Osteocyte (in vitro differentiated cells): ENCODE measurements at places on chromosomes 16 and 17. TPM values are rescaled to one million over a fixed set of nuclear protein-coding genes. Genes with fewer than 3 reads are reported as not detected.

HAP1 gene
- total RNA-seq: 0.11 and 0.24 TPM in 2 replicates

CSH2 gene
- total RNA-seq: not detected in 2 replicates

CCR7 gene
- total RNA-seq: 0.21 TPM in 1 of 2 replicates, not detected in the other

ARHGDIA gene
- 430 and 433 TPM in 2 replicates for total RNA-seq

ALOXE3 gene
- not detected in 2 replicates for total RNA-seq

PRRT2 gene
- 8.8 and 13.4 TPM in 2 replicates for total RNA-seq

TSEN54 gene
- total RNA-seq: 12.6 and 23.3 TPM in 2 replicates

CHRNE gene
- 0.27 TPM in 1 of 2 replicates, not detected in the other for total RNA-seq

SEPTIN12 gene
- total RNA-seq: not detected in 2 replicates

CDYL2 gene
- total RNA-seq: 1.8 and 1.9 TPM in 2 replicates

RNF112 gene
- 0.39 and 0.89 TPM in 2 replicates for total RNA-seq

CCDC144A gene
- 0.05 and 0.16 TPM in 2 replicates for total RNA-seq

AATK gene
- total RNA-seq: 0.37 TPM in 1 of 2 replicates, not detected in the other

SLC13A2 gene
- not detected in 2 replicates for total RNA-seq

CCL1 gene
- total RNA-seq: not detected in 2 replicates

ADAMTS18 gene
- not detected in 2 replicates for total RNA-seq

PRSS53 gene
- total RNA-seq: 2.8 and 3.2 TPM in 2 replicates

TP53TG3F gene
- not detected in 2 replicates for total RNA-seq

NACA2 gene
- not detected in 2 replicates for total RNA-seq

TBC1D3E gene
- total RNA-seq: not detected in 2 replicates

CBLN1 gene
- total RNA-seq: not detected in 2 replicates

CMTM3 gene
- 96.3 and 104 TPM in 2 replicates for total RNA-seq

CCDC182 gene
- not detected in 2 replicates for total RNA-seq

SALL1 gene
- total RNA-seq: 0.73 and 0.78 TPM in 2 replicates

CCT6B gene
- total RNA-seq: 3.2 and 3.6 TPM in 2 replicates

SLC6A2 gene
- total RNA-seq: not detected in 2 replicates

EMP2 gene
- 4.7 and 5.9 TPM in 2 replicates for total RNA-seq
